ENCODE measurements at places on chromosomes 7 and 10. TPM values are rescaled to one million over a fixed set of nuclear protein-coding genes. Genes with fewer than 3 reads are reported as not detected.

GRCh38 chr7:66105263-66105748 lies 9.3 kb upstream of the CRCP start:
- H3K4me1 ChIP-seq: peaks cover 5% of the 10 kb centered on the region
- H3K4me3 ChIP-seq: no peak overlapping the region
- DNase-seq: no peak
- no peaks in the 10 kb centered on the region for H3K27me3 ChIP-seq
- H3K36me3 ChIP-seq: no peaks in the 10 kb centered on the region

- no peak for DNase-seq
- H3K4me3 ChIP-seq: no peak overlapping the region
- no peaks in the 10 kb centered on the region for H3K36me3 ChIP-seq
- H3K4me1 ChIP-seq: peaks cover 23% of the 10 kb centered on the region
- H3K27me3 ChIP-seq: no peaks in the 10 kb centered on the region
Observed at GRCh38 chr10:89390476-89391225, 1.8 kb upstream of the IFIT1 start.

DNA sequence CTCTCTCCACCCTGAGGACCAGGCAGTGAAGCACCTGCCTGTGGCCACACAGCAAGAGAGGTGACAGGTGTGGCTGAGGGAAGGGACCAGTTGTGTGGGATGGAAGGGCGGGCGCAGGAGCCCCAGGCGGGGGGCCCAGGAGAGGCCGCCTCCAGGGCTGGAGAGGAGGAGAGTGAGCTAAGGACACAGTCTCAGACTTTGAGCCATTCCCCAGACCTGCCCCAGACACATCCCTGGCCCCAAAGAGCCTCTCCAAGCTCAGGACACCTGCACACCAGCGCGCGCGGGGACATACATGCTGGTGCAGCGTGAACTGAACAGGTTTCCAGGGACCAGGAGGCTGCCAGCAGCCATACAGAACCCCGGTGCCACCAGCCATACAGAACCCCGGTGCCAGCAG lies 237.3 kb downstream of the MAD1L1 start:
- DNase-seq: no peak
- no peaks in the 10 kb centered on the region for H3K4me1 ChIP-seq
- H3K36me3 ChIP-seq: no peaks in the 10 kb centered on the region
- H3K4me3 ChIP-seq: no peak overlapping the region
- no peaks in the 10 kb centered on the region for H3K27me3 ChIP-seq

DNA sequence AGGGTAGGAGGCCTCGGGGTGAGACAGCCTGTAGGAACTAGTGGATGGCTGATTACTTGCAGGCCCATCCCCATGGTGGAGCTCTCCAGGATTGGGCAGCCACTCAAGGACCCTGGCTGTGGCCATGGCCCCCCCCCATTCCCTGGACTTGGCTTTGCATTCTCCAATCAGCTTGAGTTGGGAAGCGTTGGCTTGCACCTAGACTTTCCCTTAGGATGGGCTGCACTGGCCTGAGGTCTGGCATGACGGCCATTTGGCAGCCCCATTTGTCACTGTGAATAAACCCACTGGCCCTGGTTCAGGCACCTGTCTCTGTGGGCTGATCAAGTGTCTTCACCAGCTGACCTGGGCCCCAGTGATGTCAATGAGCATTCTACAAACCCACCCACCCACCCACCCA lies 41.4 kb downstream of the RAMP3 start:
- peaks cover 4% of the 10 kb centered on the region for H3K4me1 ChIP-seq
- no peaks in the 10 kb centered on the region for H3K27me3 ChIP-seq
- no peaks in the 10 kb centered on the region for H3K36me3 ChIP-seq

DNA sequence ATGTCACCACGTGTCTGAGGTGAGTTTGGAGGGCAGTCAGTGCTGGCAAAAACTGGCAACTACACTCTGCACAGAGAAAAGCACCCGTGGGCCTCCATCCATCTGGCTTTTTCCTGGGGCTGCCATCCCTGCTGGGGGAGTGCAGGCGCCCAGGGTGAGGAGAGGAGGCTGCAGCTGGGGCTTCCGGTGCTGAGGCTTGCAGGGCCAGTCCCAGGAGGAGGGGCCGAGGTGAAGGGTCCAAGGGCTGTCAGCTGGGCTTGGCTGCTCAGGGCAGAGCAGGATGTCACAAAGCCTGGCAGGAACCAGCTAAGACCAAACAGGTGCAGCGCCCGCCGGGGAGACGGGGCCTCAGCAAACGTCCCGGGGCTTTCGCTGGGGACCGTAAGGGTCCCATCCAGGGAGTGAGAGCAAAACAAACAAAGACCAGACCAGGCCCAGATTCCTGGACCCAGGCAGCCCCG lies 77.2 kb downstream of the CFAP46 start:
- no peak overlapping the region for H3K4me3 ChIP-seq
- H3K36me3 ChIP-seq: no peaks in the 10 kb centered on the region
- H3K27me3 ChIP-seq: no peaks in the 10 kb centered on the region
- no peak for DNase-seq

FGL2 gene
- polyA plus RNA-seq: 774 TPM

Measured in CD14-positive monocyte (primary cell).